MV-4-11 (cell line): ENCODE measurements at places on chromosomes 1 and 21.
A peak's percentile ranks its signal among the peaks of the same experiment; 100 is the strongest.

- peak; percentile 88 for DNase-seq
These were observed 24.3 kb upstream of the IFNAR2 start for GRCh38 chr21:33205476-33205875.

GRCh38 chr1:226009650-226010044 lies 10.5 kb upstream of the SDE2 start:
- DNase-seq = no peak

- no peak for DNase-seq
These were observed 27.9 kb downstream of the EBNA1BP2 start for GRCh38 chr1:43144237-43144636.

GRCh38 chr21:39012326-39013230 lies 170.7 kb downstream of the PSMG1 start:
- peak; percentile 32 for DNase-seq

DNA sequence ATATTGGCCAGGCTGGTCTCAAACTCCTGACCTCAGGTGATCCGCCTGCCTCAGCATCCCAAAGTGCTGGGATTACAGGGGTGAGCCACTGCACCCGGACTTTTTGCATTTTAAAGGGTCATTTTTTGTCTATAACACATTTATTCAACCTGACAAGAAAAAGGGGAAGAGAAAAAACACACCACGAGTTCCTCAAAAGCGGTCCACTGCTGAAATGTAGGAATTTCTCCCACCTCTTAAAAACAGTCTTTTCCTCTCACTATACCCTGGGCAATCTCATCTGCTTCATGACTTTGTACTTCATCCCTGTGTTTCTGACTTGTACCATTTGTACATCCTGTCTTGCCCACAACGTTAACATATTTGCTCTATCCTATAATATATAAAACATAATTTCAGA lies 413.3 kb upstream of the PTBP2 start:
- peak; percentile 81 for DNase-seq

DNA sequence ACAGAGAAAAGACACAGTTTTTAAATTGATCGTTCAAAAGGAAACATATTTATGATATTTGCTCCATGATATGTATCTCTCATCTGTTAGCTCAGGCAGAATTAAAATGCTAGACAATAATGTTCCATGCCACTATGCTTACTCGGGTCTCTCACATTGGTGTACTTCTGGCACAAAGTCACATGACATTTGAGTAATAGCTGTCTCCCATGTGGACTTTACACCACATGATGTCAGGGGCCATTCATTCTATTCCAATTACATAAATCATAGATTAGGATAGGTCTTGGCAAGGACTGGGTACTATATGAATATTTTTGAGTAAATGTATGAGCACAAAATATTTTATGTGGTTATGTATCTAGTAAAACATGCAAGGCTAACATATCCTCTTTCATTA lies 648.4 kb downstream of the PLA2G4A start:
- DNase-seq = no peak

- no peak for DNase-seq
These were observed 353.4 kb upstream of the AJAP1 start for GRCh38 chr1:4301007-4301406.

DNA sequence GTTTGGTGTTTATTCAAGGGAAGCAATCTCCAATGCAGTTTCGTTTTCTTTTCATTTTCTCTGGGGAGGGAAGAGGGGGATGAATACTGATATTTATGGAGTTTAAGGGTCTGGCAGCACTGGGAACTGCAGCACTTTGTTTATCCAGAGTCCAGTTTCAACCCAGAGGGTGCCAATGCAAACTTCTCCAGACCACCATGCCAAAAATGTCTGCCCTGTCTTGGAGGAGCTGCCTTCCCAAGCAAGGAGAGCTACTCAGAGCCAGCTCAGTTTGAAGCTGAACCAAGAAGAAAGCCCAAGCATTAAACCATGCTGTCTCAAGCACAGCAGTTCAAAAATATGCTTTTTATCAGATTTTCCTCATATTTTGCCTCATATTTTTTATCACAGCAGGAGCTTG lies 589.7 kb downstream of the LMO4 start:
- no peak for DNase-seq

DNA sequence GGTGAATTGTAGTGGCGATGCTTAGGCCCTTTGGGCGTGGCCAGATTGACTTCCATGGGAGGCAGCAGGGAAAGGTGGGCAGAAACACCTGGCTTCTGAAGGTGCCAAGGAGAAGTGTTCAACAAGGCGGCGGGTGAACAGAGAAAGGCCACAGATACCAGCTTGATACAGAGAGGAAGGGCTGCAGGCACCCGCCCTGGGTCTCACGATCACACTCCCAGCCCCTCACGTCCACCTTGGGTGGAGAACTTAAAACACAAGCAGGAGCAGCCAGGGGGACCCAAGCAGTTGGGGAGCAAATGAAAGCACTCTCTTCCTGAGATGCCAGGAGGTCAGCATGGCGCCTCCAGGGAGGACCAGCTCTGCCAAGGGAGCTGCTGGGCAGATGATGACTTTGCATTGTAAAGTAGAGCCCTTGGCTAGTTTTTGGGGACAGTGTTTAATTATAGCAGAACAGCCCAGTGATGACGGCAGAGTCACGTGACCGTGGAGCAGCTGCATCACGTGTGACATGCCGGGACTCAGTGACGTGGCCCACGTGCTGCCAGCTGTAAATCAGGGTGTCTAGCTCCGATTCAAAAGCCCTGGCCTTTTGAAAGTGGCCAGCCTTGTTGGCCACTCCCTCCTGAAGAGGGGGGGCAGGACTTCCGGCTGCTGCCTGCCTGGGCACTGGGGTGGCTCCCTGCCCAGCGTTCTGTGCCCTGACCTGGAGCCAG lies 19.0 kb downstream of the SLC37A1 start:
- no peak for DNase-seq

GRCh38 chr1:33155877-33156538 lies 25.8 kb downstream of the TRIM62 start:
- no peak for DNase-seq

DNA sequence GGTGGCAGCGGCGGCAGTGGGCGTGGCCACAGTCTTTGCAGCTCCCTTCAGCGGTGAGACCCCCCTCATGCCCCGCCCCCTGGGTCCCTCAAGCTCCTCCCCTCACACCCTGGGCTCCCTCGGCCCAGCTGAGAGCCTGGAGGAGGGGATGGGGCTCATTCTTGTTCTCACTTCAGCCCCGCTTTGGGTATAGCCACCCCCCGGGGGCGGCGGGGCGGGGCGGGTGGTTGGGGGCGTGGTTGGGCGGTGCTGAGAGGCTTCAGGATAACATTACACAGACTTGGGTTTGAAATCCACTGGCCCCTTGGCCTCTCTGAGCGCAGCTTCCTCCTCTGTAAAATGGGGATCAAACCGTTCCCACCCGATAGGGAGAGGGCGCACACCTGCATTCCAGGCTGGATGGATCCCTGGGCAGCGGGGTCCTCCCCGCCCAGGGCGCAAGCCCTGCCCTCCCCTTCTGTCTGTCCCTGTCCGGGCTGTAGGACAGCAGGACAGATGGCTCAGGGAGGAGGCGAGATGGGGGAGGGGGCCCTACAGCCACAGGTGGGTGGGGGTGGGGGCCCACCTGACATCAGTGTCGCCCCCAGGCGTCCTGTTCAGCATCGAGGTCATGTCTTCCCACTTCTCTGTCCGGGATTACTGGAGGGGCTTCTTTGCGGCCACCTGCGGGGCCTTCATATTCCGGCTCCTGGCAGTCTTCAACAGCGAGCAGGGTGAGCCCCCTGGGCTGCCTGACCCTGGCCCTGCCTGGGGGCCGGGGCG lies 5.1 kb downstream of the CLCNKA start:
- DNase-seq = no peak

DNA sequence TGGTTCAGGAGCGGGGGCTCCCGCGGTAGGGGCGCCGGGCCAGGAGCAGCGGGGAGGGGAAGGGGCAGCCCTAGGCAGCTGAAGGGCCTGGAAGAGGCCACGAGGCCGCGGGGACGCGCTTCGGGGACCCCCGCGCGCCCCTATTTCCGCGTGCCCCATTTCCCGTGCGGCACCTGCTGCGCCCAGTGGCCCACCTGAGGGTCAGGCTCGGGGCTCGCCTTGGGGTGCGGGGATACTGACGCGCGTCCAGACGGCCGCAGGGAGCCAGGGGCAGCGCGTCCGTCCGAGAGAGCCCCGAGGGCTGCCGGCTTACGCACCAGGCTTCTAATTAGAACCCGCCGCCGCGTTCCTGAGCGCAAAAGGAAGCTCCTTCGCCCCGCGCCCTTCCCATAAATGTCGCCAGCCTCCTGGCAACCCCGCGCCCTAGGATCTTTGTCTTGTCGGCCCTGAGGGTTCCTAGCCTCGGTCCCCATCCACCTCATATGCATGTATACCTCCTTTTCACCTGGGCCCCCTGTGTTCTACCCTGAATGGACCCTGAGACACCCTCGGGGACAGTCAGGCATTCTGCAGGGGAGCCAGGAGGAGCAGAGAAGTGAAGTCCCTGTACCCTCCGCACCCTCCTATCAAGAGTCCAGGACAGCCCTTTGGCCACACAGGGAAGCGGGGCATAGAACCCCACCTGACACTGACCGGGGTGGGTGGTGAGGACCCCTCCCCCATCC lies 1.8 kb downstream of the WNT3A start:
- no peak for DNase-seq

DNA sequence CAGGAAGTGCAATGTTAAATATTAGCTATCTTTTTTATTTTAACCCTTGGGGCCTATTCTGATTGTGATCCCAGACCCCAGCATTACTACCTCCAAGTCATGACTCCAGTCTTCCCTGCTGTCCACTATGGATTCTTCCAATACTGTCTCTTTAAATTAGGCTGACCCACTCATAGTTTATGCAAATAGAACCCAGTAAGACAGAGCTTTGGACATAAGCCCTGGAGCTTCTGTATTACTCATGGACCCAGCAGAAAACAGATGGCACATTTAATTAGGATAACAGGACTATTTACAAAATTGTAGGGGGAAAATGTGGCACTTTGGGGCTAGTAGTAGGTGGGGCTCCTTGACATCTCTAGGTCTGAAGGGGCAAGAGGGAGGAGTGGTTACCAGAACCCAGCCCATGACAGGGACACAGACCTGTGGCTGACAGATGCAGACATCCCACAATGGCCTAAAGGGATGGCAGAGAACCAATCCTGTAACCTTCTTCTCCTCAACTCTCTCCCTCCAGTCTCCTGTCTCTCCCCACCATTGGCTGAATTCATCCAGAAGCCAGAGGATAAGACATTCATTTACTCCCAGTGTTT lies 233.5 kb downstream of the OMA1 start:
- DNase-seq = no peak

GRCh38 chr21:16476056-16476825 lies 746.5 kb downstream of the USP25 start:
- DNase-seq = no peak

GRCh38 chr1:158537609-158538008 lies 16.6 kb downstream of the OR6Y1 start:
- no peak for DNase-seq

GRCh38 chr1:161840363-161840762 lies 74.2 kb downstream of the ATF6 start:
- DNase-seq = no peak

GRCh38 chr1:66048011-66048410 lies 255.3 kb downstream of the PDE4B start:
- no peak for DNase-seq

GRCh38 chr1:12539320-12539704 lies 78.7 kb downstream of the DHRS3 start:
- DNase-seq = no peak

GRCh38 chr1:20151906-20152598 lies 12.9 kb downstream of the PLA2G2F start:
- peak; percentile 78 for DNase-seq

GRCh38 chr1:33015216-33015615 lies 21.5 kb downstream of the AK2 start:
- DNase-seq = no peak

- peak; percentile 46 for DNase-seq
These were observed 1.7 kb downstream of the BEST4 start for GRCh38 chr1:44786138-44786840.

GRCh38 chr1:98405581-98406074 lies 255.9 kb upstream of the SNX7 start:
- no peak for DNase-seq

- no peak for DNase-seq
These were observed 105.0 kb upstream of the PGBD5 start for GRCh38 chr1:230531103-230531502.

GRCh38 chr1:154190550-154190949 lies 1.4 kb downstream of the TPM3 start:
- no peak for DNase-seq

- peak; percentile 19 for DNase-seq
These were observed 10.4 kb upstream of the BCAR3 start for GRCh38 chr1:93692026-93692425.

DNA sequence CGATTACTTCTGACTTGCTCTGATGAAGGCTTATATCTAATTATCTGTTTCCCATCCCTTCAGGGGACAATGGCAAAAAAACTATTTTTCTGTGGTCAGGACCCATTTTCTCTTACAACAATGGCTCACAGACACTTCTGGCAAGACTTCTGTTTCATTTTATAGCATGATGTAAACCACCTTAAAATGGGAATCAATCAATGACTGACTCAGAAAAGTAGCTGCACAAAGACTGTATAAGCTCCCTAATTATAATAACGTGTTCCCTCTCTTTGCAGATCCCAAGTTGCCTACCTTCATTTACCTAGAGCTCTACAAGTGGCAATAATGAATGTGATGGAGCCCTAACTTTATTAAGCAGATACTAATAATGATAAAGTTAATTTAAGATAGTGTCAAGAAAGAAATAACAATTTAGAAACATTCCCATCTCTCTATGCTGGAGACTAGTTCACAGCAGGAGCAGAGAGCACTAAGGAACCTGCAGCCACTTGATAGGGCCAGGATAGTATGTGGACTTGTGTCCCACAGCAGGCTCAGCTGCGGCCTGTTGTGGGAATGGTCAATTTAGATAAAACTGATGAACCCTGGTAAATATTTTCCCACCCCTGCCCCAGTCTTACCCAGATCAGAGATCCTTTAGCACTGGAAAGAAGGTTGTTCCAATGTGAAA lies 538 bp downstream of the GBP2 start:
- DNase-seq = no peak

- DNase-seq = no peak
These were observed 803 bp upstream of the FLAD1 start for GRCh38 chr1:154982341-154982740.

DNA sequence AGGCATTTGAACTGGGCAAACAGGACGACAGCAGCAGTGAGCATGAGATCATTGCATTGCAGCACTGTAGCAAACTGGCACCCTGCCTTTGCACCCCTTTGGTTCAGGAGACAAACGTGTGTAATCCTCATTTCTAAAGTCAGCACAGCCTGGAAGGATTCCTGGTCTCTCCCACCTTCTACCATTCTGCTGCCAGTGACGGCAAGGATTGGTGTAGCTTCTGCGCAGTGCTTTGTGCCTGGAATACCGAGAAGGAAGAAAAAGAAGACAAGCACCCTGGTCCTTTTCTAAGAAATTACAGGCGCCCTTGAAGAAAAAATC lies 805.3 kb downstream of the USP25 start:
- no peak for DNase-seq

GRCh38 chr1:184044603-184045376 lies 6.7 kb upstream of the TSEN15 start:
- DNase-seq = no peak

DNA sequence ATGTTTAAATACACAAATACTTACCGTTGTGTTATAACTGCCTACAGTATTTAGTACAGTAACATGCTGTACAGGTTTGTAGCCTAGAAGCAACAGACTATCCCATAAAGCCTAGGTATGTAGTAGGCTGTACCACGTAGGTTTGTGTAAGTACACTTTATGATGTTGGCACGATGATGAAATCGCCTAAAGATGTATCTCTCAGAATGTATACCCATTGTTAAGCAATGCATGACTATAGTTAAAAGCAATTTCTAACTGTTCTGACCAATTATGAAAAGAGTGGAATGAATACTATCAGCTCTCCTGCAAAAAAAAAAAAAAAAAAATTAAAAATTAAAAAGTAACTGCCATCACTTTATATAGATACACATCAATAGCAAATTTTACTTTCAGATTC lies 11.4 kb downstream of the HP1BP3 start:
- no peak for DNase-seq
